ENCODE measurements at places on chromosomes 5 and 9. TPM values are rescaled to one million over a fixed set of nuclear protein-coding genes. Genes with fewer than 3 reads are reported as not detected.

DBH gene
- not detected for total RNA-seq

ANKRD55 gene
- total RNA-seq, result not detected

LCN12 gene
- not detected for total RNA-seq

PPP3R2 gene
- total RNA-seq, result not detected

DNA sequence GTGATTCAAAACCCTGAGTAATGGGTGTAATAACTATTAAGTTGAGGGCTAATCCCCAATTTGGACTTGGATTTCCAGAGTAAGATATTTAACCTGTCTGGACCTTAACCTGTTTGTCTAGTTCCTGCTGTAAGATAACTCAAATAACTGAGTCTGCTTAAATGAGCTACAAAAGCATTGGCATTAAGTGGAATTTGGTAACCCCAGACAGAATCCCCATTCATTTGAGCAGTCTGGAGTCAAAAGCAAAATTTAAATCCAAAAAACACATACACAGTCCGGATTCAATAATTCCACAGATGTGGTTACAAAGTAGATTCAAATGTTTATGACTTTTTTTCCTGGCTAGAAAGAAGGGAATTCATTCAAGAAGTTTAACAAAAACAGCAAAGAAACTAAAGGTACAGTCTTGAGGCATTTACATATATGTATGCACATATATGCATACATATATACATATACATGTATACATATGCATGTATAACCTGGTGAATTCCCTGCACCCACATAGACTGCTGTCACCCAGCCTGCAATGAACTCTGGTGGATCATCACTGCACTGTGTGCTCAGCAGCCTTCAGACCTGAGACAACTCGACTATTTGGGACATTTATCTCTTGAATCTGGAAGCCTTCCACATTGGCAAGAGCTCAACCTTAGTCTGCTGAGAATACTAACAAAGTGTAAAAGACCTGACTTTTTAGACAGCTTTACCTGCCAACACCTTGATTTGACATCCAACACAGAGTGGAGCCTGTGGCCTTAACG, 205.4 kb downstream of the LURAP1L start:
- no peak for DNase-seq

DNA sequence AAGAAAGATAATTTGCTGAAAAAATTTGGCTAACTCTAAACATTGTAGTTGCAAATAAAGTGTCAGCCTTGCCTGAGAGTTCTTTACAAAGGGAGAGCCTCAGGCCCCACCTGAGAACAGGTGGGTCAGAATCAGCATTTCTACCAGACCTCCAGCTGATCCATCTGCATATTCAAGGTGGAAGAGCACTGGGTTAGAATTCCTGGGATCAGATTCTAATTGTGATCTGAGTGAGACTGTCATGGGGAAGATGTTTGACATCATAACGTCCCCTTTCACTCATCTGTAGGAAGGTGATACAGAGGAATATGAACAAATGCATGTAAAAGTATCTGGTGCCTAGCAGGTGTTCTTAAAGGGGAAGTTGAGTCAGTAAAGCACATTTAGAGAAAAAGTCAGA, 54.6 kb downstream of the FBXL7 start:
- no peak for DNase-seq

GRCh38 chr5:78895616-78896015, 89.5 kb downstream of the ARSB start:
- no peak for DNase-seq

Data from HT1080 (cell line).